ENCODE measurements at places on chromosomes 4 and X.

DNA sequence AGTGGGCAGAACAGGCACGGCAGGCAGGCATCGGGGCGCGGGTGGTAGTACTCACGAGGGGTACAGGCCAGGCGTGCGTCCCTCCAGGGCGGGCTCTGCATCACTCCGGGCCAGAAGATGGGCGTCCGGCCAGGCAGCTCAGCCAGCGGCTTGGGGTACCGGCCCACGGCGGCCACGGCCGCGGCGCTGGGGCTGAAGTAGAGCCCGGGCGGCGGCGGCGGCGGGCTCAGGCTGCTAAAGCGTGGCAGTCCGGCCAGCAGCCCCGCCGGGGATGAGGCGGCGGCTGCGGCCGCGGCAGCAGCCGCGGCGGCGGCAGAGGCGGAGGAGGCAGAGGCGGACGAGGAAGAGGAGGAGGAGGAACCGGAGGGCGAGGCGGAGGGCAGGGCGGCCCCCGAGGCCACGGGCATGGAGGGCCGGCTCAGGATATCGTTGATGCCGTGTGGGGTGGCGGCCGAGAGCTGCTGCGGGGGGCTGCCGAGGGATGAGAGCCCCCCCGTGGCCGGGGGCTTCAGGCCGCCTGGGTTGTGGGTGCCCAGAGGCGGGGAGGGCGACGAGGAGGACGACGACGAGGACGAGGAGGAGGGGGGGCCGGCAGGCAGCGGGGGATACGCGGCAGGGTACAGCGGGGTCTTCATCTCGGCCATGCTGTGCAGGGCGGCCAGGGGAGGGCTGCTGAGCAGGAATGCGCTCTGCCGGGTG lies 1.4 kb downstream of the NKX6-1 start:
- DNase-seq: no peak

GRCh38 chr4:119229908-119230687 lies 17.6 kb downstream of the USP53 start:
- no peak for DNase-seq

DNA sequence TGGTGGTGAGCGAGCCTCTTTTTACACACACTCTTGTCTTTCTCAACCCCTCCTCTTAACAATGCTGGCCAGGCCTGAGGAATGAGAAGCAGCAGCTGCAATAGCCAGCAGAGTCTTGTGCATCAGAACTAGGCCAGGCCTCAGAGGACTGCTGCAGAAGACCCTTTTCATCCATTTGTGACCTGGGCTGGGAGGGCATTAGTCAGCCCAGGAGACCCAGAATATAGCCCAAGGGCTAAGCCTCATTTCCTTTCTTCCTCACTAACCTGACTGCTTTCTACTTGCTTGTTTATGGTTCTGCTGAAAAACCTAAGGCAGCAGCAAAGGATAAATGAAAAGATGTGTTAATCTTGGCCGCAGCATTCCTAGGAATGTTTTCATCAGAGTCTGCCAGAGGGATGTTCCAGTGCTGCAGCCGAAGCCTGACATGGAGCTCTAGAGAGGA lies 254.7 kb upstream of the AR start:
- no peak for DNase-seq

DNA sequence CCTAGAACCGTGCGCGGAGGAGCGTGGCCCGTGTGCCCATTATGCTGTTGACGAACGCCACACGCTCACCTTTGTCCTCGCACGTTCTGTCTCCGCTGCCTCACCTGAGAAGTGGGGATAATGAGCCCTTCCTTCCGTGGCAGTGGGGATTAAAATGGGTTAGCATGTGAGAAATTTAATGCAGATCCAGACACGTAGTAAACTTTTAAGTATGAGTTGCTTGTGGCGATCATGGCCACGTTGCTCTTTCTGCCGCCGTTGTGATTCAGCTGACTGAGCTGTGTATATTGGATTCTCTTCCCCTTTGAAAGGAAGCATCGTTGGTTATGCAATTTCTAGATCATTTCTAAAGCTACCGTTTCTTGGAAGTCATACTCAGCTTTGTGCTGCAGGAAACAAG lies 16.5 kb downstream of the TBC1D14 start:
- DNase-seq: no peak

GRCh38 chr4:101286663-101287062 lies 60.7 kb downstream of the PPP3CA start:
- no peak for DNase-seq

DNA sequence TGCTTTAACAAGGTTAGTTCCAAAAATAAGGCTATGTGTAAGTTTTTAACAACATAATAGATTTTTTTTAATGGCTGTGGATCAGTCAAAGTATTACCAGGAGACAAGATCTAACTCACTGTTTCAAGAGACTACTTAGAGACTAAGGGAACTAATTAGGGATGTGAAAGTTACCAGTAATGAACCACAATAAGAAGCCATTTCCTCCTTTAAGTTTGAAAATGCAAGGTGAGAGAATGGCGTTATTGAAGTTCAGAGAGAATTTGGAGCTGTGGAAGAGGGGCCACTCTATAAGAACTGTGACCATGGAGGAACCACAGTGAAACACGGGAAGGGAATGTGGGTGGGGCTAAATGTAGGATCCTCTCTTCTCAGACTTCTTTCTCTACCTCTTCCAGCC lies 624.2 kb downstream of the GLUD2 start:
- DNase-seq: no peak

GRCh38 chr4:47367761-47368160 lies 95.7 kb downstream of the COMMD8 start:
- DNase-seq: no peak

DNA sequence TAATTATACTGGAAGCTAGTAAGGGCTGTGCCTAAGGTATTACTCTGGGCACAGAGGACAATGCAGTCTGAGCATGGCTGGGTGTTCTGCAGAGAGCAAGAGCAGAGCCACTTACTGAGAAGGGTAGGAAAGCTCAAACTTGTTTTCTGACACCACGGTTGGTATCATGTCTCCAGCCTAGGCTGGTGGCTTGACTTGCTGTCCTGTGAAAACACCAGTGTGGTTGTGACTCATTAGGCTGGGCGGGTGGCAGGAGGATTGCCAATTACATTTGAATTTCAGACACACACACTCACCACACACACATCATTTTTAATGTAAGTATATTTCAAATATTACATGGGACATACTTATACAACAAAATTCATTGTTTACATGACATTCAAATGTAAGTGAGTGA lies 19.7 kb upstream of the MTM1 start:
- DNase-seq: no peak

- no peak for DNase-seq
Observed at GRCh38 chr4:151653548-151653918, 107.3 kb downstream of the GATB start.

DNA sequence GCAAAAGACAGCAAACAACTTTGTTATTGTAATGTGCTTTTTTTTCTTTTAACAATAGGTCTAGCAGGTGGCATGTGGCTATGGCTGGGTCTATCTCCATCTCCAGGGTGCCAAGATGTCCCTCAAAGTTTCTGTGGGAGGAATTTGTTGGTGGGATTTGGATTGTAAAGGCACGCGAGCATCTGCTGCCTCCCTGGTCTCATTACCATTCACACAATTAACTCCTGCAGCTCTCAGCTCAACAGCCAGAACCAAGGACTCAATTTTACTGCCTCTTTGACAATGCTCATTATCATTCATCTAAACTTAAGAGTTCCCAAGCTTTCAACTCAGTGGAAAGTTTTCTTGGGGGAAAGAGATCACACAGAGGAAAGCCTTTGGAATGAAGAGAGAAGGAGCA lies 10.9 kb upstream of the PCDH18 start:
- no peak for DNase-seq

DNA sequence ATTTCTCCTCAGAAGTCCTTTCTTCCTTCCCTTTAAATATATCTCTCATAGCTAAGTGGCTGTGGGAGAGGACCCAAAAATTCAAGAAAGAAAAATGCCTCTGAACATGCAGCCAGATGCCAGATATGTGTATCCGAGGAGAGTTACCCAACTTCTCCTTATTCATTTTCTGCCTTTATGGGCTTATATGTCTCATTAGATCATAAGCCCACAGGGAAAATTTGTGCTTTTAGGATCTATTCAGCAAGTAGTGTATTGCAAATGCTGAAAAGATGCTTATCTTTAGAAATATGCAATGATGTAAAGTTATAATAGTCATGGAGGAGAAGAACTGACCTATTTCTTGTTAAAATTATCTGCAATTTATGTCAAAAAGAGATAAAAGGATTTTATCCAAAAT lies 371.8 kb upstream of the NOCT start:
- no peak for DNase-seq

DNA sequence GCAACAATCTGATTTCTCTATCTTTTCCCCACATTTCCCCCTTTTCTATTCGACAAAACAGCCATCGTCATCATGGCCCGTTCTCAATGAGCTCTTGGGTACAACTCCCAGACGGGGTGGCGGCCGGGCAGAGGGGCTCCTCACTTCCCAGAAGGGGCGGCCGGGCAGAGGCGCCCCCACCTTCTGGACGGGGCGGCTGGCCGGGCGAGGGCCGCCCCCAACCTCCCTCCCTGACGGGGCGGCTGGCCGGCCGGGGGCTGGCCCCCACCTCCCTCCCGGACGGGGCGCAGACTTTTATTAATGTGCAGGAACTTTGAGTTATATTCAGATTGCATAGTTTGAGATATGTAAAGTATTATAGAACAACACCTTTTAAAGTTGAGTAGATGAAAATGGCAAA lies 64.4 kb upstream of the HPGD start:
- no peak for DNase-seq

DNA sequence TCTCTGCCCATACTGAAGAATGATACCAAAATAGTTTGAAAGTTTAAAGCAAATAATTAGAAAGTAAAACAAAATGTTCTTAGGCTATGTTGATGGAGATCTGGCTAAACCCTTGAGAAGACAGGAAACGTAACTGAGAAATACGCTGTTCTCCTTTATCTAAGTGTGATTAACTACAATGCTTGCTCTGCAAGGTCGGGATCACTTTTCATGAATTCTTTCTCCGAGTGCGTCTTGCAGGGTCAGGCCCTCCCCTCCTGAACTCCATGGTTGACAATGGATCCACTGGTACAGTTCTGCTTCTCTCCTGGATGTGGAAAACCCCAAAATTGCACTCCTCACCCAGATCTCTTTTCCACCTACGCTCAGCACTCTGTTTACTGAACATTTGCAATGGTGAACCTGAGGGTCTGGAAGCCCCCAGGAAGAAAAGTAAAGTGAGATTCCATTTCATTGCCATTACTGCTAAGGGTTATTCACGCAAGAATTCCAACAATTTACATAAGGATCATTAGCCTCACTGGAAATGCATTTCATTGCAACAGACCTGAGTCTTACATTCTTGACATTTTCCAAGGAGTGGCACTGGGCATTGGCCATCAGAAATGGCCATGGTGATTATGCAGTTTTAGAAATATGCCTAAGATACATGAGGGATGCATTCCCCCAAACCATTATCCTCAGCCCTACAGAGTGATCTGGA lies 24.6 kb upstream of the WWC2 start:
- no peak for DNase-seq

GRCh38 chr4:185870366-185870765 lies 58.4 kb upstream of the SORBS2 start:
- no peak for DNase-seq

DNA sequence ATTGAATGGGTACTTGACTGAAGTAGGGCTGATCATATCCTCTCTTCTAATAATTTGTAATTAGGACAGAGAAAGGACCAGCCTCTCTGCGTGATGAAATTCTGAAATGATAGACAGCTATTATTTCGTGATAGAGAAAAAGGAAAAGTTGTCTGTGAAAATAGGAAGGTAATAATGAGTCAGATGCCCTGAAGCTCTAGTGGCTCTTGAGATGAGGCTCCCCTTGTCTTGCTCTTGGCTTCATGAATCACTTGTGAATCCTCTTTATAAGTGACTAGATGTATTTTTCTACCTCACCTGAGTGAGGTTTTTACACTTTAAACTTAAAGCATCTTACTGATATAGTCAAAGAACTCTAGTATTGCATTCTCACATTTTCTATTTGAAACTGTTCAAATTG lies 888.9 kb downstream of the PCDH18 start:
- no peak for DNase-seq

- no peak for DNase-seq
Observed at GRCh38 chrX:43862434-43862833, 19.8 kb downstream of the MAOB start.

DNA sequence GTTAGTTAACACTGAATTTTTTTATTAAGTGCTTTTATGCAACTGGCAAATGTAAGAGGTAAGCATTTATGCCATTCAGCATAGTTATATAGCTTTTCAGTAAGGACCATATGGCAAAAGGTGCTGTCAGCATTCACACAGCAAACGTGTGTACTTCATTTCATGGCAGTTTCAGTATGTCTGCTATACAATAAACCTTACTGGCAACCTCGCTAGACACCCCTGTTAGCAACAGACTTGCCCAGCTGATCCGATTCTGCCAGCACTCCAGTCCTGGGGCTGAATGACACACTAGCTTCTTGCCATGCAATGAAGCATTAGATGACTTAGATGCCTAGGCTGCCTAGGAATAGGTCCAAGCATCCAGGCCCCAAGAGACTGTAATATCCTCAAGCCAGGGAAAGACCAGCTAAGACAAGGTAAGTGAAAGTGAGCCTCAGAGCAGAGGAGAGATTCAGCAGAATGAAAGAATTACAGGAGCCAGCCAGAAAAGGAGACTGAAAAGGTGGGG lies 47.3 kb upstream of the DOCK11 start:
- no peak for DNase-seq

DNA sequence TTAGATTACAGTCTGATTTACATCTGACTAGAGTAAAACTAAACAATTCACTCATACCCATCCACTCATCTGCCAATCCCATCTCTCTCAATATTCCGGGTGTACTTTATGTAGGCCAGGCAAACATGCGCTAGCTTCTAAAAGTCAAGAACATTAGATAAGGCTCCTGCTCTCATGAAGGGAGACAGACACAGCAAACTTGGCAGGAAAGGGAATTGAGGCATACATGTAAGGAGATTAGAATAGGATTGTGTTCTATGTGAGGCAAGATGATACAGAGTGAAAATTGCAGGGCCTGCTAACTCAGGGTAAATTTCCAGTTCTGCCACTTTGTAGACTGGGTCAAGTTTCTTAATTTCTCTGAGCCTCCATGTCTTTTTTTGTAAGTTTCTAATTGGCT lies 135.8 kb downstream of the CDS1 start:
- no peak for DNase-seq

- DNase-seq: no peak
Observed at GRCh38 chr4:4486969-4487368, 54.9 kb downstream of the STX18 start.

- DNase-seq: no peak
Observed at GRCh38 chr4:40874331-40874730, 124.6 kb downstream of the NSUN7 start.

GRCh38 chrX:53547668-53548067 lies 113.5 kb upstream of the HSD17B10 start:
- DNase-seq: no peak

GRCh38 chr4:159368320-159368719 lies 265.4 kb downstream of the RAPGEF2 start:
- no peak for DNase-seq

GRCh38 chr4:189021831-189022230 lies 882.6 kb downstream of the TRIML1 start:
- no peak for DNase-seq
